SIG-M5 (cell line): ENCODE measurements at places on chromosomes 6 and 20.

- no peak for DNase-seq
Observed at GRCh38 chr6:14791526-14791925, 454.3 kb upstream of the JARID2 start.

GRCh38 chr6:93337014-93337413, 82.3 kb downstream of the EPHA7 start:
- DNase-seq, result no peak

DNA sequence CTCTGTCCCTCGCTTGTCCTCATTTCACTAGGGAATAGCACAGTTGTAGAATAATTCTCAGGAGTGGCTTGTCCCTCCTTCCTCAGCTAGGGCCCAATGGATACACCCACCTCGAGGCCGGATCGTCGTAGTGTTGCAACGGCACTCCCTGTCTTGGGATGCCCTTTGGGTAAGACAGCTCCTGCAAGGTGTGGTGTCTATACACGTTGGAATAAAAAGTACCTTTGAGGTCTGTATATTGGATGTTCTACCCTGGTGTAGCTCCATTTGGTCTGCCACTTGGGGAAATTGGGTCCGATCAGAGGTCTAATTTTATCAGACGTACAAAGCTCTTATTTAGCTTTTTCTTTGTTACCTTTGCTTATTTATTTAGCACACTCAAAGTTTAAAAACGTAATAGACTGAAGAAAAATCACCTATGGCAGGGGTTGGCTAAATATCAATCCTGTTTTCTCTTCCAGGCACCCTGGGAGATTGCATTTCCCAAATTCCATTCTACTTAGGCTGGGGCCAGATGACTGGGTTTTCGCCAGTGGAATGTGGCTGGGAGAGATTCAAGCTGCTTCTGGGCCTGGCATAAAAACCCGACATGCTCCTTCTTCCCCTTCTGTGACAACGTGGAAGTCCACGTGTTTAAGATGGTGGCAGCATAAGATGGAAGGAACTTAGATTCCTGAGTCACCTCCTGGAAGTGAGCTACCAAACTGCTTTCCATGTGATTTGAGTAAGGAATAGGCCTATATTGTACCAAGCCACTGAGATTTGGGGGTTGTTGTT, 82.3 kb upstream of the CD83 start:
- no peak for DNase-seq

GRCh38 chr6:69122407-69122773, 487.3 kb downstream of the ADGRB3 start:
- DNase-seq, result no peak

- DNase-seq, result no peak
Observed at GRCh38 chr20:61253640-61254511, 1.8 kb downstream of the CDH4 start.

DNA sequence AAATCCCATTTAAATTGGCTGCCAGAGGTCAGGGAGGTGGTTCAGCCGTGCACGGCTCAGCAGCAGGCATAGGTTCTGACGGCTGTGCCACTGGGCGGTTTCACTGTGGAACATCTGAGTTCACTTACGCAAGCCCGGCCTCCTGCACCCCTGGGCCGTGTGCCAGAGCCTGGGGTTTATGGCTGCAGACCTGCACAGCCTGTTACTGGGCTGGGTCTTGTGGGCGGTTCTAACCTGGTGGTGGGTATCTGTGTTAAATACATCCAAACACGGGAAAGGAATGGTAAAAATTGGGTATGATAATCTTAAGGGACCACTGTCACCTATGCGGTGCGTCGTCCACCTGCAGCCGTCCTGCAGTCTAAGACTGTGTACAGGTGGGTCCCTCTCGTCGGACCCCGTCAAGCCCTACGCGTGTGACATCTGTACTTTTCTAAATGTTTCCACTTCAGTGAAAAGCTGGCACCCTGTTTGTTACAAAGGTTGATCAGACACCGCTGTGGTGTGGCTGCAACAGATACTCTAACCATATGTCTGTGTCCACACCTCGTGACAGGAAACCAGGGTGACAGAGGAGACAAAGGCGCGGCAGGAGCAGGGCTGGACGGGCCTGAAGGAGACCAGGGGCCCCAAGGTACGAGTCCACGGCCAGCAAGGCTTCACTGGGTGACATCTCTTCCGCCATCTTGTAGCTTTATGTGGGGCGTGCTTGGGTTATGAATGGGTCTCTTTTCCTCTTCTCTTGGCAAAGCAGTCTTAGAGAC, 21.5 kb downstream of the COL9A3 start:
- no peak for DNase-seq

DNA sequence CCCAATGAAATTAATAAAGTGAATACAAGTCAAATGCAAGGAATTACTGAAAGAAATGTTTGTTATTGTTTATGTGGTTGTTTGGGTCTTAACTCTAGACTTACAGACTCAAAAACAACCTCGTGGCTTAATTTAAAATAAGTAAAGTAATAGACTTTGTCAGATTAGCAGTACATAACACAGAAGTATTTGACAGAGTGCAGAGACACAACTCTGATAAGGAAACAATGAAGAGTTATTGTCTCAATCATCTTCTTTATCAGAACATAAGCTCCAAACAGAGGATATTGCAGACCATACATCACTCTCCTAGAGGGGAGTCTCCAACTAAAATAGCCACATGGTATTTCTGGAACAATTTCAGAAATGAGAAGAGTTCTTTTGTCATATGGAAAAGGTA, 487.7 kb upstream of the HS3ST5 start:
- DNase-seq, result no peak

GRCh38 chr6:130138116-130138908, 84.4 kb downstream of the SAMD3 start:
- DNase-seq, result no peak
